NCI-H146 (cell line): ENCODE measurements at places on chromosomes 2 and 18.

GRCh38 chr2:189155795-189156194, 23.8 kb downstream of the COL5A2 start:
- DNase-seq, result no peak

DNA sequence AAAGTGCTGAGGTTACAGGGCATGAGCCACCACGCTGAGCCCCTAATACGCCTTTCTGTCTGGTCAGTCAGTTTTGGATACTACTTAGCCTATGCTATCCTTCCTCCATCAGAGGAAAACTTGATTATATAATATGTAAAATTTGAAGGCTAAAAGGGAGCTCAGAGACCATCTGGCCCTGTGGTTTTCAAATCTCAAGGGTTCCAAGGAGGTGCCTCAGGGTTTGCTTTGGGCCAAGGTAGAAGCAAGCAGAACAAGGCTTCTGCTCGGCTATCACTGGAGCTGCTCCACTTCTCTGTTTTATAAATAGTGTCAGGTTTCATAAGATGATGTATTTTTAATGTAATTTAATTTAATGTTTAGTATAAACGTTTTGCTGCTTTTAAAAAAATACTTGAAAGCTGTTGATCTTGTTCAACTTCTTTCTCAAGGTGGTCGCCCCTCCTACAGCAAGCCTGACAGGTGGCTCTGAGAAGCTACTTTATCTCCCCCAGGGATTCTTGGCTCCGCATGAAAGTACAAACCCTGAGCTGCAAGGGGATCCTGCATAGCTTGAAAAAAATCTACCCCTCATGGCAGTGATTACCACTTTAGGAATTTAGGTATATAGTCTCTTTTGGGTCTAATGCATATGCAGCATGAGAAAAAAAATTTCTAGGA, 290.3 kb downstream of the CNTNAP5 start:
- no peak for DNase-seq

DNA sequence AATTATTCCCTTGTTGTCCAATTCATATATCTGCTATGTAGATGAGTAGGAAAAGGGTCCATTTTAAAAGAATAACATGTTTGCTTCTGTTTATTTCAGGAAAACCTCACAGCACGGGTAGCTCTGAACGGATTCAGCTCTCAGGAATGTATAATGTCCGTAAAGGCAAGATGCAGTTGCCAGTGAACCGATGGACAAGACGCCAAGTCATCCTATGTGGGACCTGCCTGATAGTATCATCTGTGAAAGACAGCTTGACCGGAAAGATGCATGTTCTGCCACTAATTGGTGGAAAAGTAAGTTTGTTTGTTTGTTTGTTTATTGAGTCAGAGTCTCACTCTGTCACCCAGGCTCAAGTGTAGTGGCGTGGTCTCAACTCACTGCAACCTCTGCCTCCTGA, 114.6 kb downstream of the PHLPP1 start:
- DNase-seq, result no peak

GRCh38 chr2:203691149-203691548, 15.3 kb upstream of the CD28 start:
- no peak for DNase-seq

GRCh38 chr2:26312471-26312870, 33.5 kb upstream of the SELENOI start:
- no peak for DNase-seq

DNA sequence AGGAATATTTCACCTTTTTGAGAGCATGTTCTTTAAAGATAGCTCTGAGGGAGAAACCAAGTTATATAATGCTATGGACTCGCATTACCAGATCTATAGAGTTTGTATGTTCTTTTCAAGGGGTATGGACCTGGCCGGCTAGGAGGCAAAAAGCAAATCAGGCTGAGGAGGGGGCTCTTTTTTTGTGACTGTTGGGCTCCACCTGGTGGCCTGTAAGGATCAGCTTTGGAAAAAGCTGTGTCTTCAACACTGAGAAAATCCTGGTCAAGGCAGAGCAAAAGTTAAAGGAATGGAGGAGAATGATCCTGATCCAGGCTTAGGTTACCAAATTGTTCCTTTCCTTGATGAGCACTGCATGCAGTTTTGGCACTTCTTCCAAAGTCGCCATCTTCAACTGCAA, 180.5 kb downstream of the DIS3L2 start:
- peak; percentile 17 for DNase-seq

GRCh38 chr18:1658908-1659566, 754.4 kb downstream of the ADCYAP1 start:
- no peak for DNase-seq

- DNase-seq, result no peak
These were observed 354.1 kb upstream of the ATP5MC3 start for GRCh38 chr2:175535631-175536030.

DNA sequence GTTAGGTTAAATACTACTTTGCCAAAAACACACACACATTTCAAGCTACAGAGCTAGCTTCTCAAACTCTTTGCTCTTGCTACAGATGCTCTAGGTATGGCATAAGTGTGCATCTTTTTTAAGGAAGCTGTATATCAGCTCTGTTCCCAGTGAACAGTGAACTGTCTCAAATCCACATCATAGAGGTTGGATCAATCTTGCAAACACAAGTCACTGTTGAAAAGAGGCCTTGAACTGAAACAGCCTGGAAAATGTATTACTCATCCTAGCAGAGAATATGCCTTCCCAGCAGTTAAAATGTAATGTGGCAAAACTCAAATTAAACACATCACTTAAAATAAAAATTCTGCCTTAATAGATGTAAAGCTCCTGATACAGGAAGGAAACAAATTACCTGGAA, 151.8 kb downstream of the WDPCP start:
- no peak for DNase-seq

GRCh38 chr2:45311559-45311958, 299.5 kb downstream of the SRBD1 start:
- no peak for DNase-seq

GRCh38 chr2:138090330-138090729, 126.1 kb downstream of the HNMT start:
- DNase-seq, result peak; percentile 72

- DNase-seq, result no peak
These were observed 128.3 kb upstream of the KLHL29 start for GRCh38 chr2:23256643-23257042.

- DNase-seq, result peak; percentile 56
These were observed 132.1 kb downstream of the MBP start for GRCh38 chr18:77000527-77000926.
